Stimulated activated CD8-positive, alpha-beta memory T cell treated with anti-CD3 and anti-CD28 coated beads, Interleukin-2, amount 100 ng/mL, for 1 hour (primary cell): ENCODE measurements at places on chromosomes 7 and 10.
A peak's percentile ranks its signal among the peaks of the same experiment; 100 is the strongest.

- no peak for DNase-seq
These were observed 219.6 kb upstream of the SHH start for GRCh38 chr7:156031679-156032478.

DNA sequence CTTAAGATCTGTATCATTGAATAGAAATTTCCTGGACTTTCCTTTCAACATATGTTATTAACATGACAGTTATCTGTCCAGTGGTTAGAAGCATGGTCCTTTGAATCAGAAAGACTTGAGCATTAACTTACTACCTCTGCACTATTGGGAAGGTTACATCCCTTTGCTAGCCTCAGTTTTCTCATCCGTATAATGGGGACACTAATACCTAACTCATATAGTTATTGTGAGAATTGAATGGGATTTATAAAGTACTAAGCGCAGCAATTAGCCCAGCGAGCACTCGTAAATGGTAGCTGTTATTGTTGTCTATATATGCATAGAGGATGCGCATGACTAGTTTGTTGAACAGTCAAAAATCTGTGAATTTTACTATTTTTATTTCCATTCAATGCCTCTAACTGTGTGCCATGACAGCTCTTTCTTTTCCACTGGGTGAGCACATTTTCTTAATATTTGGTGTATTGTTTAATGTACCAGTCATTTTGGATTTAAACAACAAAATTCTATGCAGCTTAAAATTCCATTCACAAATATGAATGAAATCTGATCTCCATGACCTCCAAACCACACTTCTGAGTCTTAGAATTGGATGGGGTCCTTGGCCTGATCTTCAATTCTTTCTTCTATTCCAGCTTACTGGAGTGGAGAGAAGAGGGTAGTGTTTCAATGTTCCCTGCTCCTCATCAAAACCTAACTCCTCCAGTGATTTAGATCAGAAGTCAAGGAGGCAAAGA lies 65.0 kb downstream of the CACNB2 start:
- no peak for DNase-seq

DNA sequence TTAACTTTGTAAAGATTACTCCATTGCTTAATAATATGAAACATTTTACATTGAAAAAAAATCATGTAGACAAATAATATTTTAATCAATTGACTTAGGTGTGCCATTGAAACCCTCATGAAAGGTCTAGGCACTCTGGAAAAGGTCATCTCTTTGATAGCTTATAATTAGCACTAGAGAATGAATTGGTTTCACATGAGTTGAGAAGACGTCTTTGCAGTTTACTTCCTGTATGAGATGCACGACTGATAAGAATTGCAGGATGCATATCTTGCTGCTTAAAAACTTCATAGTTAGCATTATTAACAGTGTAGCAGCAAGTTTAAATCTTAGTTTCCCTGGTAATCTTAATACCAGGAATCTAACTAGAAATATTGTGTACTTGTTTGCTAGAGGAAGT lies 614.2 kb upstream of the COBL start:
- no peak for DNase-seq

DNA sequence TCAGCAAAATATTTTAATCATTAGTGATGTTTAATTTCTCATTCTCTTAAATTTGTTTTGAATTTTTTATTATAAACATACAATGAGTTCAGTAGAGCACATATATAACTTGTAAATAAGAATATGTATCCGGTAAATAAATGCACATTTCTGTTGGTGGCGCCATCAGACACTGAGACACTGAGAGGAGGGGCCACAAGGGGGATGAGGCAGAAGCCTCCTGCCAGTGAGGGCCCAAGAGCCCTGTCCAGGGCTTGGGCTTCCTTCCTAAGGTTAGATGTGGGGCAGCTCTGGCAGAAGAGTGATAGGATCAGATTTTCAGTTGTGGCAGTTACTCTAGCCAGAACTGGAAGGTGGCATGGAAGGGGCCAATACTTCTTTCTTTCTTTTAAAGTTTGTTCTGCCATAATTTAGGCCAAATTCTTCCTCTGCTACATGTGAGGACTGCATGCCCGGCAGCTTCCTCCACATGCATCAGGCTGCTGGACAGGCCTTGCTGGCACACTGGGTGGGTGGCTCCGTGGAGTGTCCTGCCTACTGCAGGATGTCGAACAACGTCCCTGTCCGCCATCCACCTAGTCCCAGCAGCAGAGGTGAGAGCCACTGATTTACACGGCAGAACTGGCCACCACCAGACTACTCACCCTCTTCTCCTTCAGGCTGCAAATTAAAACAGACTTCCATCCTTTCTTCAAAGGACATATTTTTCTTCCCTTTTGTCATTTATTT lies 13.2 kb downstream of the PTPRN2 start:
- no peak for DNase-seq

GRCh38 chr10:48791267-48791928 lies 106.7 kb downstream of the WDFY4 start:
- no peak for DNase-seq

DNA sequence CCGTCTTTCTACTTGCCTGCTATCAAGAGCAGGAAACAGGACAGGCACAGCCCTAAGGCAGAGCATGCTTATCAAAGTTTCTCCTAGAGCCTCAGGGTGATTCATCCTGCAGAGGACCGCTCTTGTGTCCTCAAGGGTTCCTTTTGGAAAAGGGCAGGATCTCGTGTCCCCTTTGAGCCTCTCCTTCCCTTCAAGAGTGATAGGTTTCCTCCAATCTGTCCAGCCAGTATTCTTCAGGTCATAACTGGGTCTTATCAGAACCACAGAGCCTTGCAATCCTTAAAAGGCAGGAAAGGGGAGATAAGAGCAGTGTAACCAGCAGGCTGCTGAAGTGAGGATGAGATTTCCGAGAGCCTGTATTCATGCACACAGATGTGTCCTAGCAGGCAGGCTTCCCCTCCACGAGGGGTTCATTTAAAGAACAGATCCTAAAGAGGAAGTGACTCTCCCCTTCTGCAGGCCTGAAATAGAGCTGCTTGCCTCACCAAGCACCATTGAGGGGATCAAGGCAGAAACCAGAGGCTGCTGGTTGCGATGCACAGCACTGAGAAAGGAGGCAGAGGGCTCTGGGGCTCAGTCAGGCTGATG lies 90.5 kb upstream of the SVIL start:
- no peak for DNase-seq

GRCh38 chr7:135601182-135601581 lies 43.5 kb downstream of the NUP205 start:
- DNase-seq: no peak

GRCh38 chr7:139035586-139036353 lies at the start of gene ZC3HAV1L:
TSS of gene ZC3HAV1L (minus strand) at chr7:139036042. CDS start at chr7:139036017, 25 bp downstream.
- no peak for DNase-seq

- no peak for DNase-seq
These were observed 51.2 kb upstream of the LAMB4 start for GRCh38 chr7:108181073-108181985.

DNA sequence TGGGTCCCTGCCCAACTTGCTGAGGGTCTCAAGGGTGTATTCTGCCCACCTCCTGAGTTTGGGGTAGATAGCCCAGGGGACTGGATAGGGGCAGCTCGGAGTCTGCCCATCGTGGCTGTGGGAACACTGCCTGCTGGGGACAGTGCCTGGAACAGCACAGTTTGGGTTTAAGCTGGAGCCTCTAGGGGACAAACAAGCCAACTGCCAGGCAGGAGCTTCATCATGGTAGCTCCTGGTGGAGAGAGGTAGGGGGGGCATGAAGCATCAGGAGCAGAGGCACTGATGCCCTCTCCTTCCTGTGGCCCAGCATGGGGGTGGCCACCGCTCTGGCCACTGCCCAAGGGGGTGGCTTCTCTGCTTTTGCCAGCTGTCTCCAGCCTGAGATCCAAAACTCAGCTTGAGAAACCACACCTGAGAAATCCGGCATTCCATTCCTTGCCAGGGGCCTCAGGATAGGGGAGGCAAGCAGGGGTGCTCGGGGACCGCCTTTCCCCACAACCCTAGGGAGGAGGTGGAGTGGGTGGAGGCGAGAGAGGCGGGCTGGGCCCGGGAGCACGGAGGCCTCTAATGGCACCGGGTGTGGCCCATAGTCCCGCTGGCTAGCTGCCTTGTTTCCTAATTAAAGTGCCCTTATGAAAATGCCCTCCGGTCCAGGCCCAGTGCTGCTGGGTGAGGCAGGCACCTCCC lies 47.6 kb downstream of the UNC5B start:
- DNase-seq: no peak

DNA sequence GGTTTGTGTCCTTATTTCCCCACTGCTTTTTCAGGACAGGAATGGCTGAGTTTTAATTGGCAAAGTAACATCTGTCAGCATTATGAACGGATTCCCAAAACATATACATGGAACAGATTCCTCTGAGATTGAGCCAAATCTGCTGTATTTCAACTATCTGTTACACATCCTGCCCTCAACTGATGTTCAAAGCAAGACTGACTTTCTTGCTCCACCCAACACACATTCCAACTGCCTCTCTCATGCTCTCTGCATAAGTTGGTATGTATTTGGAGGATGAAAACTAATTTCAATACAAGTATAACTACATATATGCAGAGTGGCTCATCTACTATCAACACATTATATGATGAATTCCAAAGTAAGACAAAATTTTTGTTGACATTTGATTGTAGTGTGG lies 342.2 kb downstream of the GATA3 start:
- no peak for DNase-seq

DNA sequence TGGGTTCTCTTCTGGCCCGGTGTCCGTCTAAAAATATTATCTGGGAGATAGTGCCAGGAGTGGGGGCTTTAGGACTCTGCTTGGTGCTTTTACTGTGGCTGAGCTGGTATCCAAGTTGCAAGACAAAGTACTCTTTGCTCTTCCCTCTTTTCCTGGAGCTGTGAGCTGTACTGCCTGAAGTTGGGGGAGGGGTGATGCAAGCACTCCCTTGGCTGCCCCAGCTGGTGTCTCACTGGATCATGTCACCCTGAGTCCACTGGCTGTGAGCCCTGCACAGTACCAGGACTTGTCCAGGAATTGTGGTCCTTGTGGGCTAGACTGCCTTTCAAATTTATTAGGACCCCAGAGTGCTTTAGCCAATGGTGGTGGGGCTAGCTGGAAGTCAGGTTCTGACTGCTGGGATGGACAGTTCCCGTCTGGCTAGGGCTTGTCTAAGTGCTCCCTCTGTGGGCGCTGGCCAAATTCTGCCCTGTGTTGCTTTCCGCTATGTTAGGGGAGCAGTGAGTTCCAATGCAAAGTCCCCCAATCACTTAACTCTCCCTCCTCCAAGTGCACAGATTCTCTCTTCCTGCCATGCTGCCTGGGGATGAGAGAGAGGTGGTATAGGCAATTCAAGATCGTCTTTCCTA lies 13.1 kb downstream of the CC2D2B start:
- no peak for DNase-seq

- no peak for DNase-seq
These were observed 55.7 kb upstream of the ZRANB1 start for GRCh38 chr10:124886195-124886594.

GRCh38 chr10:71255808-71256660 lies 43.7 kb downstream of the UNC5B start:
- DNase-seq: no peak

- no peak for DNase-seq
These were observed 163.3 kb downstream of the SVIL start for GRCh38 chr10:29471544-29471859.

DNA sequence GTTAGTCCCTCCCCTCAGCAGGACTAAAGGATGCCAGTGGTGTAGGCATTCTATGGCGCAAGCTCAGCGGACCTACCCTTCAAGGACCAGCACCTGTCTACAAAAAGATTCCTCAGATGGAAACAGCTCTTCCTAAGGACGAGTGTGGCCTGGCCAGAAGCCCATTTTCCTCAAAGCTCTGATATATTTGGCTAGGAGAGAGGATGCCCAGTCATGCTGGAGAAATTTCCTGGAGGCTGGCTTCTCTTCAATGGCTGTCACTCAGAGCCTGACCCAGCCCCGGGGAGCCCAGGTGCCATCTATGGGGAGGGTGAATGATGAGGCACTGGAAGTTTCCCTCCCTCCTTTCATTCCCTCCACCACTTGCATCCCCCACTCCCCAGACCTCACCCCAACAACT lies 111.5 kb downstream of the PLXNA4 start:
- no peak for DNase-seq

GRCh38 chr7:774161-775109 lies 47.4 kb upstream of the PRKAR1B start:
- peak; percentile 34 for DNase-seq

DNA sequence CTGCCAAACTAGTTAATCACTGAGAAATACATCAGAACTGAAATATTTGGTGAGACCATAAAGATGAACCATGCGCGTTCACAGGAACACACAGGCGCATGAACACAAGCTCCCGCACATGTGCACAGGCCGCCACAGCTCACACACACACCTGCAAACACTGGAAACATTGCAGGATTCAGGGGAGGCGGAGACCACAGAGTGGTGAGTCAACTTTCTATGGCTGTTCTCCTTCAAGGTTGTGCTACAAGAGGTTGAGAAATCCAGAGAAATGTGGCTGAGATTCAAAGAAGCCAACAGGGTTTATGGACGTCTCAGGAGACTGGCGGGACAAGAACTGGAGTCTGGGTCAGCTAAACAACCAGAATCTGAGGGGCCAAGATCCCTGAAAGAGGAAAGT lies 17.8 kb downstream of the ESYT2 start:
- DNase-seq: no peak

- no peak for DNase-seq
These were observed 136.9 kb upstream of the ASAH2 start for GRCh38 chr10:50388181-50388580.

- DNase-seq: no peak
These were observed 33.7 kb downstream of the PFKP start for GRCh38 chr10:3100856-3101640.

GRCh38 chr10:49678827-49679479 lies 498 bp upstream of the C10orf53 start:
- no peak for DNase-seq

- DNase-seq: no peak
These were observed 18.8 kb upstream of the SLC35G1 start for GRCh38 chr10:93875032-93875358.
